Activated CD8-positive, alpha-beta T cell treated with anti-CD3 and anti-CD28 coated beads for 36 hours (primary cell): ENCODE measurements at places on chromosomes 16 and 17.

GRCh38 chr16:411576-412265, 10.0 kb downstream of the DECR2 start:
- DNase-seq: no peak

DNA sequence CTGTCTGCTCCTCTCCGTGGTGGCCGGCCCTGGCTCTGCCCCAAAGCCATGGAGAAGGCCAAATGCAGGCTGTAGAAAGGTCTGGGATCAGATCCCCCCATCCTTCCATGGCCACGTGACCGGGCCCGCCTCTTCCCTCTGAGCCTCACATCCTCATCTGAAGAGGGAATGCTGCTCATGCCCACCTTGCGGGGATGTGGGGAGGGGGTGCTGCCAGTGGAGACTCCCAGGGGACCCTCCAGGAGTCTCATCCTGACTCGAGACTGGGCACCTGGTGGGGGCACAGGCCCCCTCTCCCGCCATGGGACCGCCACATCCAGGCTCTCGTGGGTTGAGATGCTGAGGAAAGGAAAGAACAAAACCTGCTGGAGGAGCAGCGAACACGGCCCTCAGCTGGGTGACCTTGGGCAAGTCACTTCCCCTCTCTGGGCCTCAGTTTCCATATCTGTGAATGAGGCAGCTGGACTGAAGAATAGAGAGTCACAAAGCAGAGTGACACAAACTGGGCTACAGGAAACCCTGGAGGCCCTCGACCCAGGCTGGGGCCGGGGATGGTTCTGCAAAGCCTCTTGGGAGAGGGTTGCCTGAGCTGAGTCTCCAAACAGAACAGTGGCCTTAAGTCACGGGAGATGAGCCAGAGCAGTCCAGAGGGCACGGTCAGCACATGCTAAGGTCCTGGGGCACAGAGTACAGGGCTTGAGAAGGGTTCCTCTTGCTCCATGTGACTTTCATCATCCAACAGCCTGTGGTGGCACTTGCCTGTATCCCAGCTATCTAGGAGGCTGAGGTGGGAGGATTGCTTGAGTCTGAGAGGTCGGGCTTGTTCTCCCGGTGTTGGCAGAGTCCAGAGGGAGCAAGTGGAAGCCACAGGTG, 30.1 kb downstream of the SOCS1 start:
- peak; percentile 47 for DNase-seq

GRCh38 chr16:59459806-59460205, 725.7 kb upstream of the GOT2 start:
- DNase-seq: no peak

DNA sequence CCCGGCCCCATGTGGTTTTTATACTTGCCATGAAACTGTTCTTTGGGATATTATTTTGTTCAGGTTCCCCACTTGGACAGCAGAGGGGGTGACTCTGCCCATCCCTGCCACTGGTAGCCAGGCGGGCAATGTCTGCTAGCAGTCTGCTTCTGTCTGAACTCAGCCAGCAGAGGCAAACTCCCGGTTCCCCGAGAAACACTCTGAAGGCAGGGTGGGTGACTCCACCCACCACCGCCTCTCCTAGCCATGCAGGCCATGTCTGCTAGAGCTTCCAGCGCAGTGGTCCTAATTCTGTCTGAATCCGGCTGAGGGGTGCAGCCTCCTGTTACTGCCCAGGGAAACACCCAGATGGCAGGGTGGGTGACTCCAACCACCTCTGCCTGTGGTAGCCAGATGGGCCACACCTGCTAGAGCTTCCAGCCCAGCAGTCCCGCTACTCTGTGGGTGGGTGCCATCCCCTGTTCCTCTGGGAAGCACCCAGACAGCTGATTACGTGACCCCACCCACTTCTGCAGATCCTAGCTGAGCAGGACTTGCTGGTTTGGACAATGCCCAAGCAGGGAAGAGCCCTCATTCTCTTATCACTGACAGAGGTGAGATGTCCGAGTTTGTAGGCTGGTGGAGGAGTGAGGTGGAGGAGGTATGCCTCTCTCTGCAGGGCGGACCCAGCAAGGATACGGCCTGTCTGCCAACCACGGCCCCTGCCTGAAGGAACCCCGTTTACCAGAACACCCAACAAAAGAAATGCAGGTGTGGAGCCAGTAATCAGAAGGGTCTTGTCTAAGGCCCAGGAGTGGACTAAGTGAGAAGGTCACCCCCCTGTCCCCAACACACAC, 22.4 kb downstream of the NLRP1 start:
- DNase-seq: no peak

DNA sequence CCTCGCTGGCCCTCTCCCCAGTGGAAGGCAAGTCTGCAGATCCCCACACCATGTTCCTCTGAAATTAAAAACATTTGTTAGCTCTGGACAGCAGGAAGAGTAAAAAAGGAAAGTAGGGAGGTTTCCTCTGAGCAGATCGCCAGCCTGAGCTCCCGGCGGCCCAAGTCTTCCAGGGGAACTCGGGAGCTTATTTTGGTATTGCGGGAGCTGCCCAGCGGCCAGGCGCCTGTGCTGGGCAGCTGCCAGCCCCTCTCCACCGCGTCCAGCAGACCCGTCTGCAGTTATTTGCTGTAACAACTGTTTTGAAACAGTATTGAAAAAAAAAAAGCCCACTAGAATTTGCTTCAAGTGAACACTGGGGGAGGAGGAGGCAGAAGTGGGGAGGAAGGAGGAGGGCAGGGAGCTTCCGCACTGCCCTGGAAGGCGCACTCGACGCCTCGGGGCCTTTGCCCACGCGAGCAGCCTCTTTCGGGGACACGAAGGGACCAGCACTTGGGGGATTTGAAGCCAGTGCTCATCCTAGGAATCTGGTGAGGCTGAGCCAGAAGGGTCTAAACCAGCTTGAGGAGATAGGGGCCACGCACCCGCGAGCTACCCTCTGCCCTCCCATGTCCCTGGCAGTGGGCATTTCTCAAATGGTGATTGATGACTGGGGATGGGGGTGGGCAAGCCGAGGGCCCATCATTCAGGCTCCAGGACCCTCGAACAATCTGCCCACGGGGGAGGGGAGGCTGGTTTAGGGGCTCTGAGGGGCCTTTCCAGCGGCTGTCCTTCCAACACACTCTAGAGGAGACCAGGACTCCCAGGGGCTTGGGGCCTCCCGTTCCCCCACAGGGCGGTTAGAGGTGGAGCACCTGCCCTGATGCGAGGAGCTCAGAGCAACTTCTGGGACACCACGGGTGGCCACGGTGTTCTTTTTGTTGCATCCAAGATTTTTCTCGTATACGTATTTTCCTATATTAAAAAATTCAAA, 3.0 kb upstream of the BAHCC1 start:
- DNase-seq: no peak

- DNase-seq: no peak
These were observed 25.3 kb downstream of the SF3B3 start for GRCh38 chr16:70548936-70549335.

- no peak for DNase-seq
These were observed 23.9 kb downstream of the CCDC102A start for GRCh38 chr16:57512296-57513001.

GRCh38 chr16:58644765-58645487, 15.3 kb upstream of the CNOT1 start:
- no peak for DNase-seq

DNA sequence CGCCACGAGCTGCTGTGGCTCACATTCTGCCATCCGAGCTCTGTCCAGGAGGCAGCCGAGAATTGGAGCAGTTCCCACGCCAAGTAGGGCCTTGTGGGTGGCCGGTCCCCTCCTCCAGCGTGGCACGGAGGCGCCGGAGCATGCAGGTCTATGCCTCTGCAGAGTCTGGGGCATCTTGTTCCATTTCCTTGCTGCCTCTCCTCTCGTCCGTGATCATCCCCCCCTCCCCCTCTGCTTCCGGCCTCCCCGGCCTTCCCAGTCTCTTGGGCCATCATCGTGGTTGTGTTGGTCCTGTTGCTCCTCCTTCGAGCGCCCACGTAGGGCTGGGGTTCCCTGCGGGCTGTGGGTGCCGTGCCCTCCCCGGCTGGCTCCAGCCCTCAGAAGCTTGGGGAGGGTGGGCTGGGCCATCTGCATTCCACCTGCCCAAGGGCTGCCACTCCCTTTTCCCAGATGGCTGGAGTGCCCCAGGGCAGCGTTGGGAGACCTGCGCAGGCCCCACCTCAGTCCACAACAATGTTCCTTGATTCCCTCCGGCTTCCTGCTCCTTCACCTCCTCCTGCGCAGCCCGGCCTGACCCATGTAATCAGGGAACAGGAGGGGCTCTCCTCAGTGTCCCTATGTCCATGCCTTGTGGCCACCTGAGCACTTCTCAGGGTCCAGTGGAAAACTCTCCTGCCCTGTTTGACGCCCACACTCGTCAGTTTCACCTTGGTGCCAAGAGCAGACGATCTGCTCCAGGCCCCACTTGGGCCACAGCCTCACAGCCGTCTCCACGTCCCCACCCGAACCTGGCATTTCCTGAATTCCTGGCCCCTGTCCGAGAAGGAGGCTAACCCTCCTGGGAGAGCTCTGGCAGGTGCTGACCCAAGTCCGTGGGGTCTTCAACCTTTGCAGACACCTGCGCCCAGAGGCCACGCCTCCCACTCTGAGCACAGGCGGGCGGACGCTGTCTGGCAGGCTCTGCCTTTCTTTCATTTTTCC, 37.1 kb downstream of the BAIAP2 start:
- DNase-seq: no peak

DNA sequence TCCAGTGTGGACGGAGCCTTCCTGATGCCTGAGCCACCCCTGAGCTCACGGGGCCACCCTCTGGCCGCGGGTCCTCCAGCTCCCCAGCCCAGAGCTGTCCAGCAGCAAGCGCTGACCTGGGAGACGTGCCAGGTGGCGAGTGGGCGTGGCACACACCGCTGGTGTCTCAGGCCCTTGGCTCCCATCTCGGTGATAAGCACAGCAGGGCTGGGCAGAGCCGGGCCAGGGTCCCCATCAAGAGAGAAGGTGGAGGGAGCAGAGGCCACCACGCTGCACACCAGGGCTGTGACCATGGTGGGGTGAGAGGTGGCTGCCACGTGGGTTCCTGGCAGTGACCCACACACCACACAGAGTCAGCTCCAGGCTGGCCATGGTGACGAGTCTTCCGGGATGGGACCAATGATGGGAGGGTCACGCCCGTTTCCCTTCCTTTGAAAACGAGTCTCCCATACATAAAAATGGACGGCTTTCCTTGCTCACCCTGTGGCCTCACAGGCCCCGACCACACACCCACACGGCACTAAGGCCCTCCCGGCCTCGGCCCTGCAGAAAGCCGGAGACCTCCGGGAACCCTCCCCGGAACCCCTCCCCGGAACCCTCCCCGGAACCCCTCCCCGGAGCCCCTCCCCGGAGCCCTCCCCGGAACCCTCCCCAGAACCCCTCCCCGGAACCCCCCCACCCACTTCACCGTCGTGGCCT, 16.8 kb downstream of the UTS2R start:
- no peak for DNase-seq

GRCh38 chr16:56910654-56911539, 21.0 kb upstream of the HERPUD1 start:
- DNase-seq: peak; percentile 37

DNA sequence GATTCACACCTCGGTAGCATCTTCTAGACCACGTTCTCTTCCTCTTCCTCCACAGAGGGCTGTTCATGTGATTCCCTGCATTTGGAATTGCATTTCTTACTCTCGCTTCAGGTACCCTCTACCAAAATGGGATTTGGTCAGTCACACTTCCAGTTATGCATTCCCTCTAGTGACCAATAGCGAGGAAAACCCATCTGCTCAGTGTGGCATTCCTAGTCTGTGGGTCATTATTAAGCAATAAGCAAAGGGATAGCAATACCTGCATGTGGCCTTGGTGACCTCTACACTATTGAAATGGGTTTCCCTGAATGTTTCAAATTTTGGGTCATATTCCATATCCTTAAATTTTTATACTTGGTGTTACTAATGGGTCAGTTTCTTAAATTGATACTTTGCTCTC, 401 bp upstream of the KRTAP4-5 start:
- DNase-seq: no peak

DNA sequence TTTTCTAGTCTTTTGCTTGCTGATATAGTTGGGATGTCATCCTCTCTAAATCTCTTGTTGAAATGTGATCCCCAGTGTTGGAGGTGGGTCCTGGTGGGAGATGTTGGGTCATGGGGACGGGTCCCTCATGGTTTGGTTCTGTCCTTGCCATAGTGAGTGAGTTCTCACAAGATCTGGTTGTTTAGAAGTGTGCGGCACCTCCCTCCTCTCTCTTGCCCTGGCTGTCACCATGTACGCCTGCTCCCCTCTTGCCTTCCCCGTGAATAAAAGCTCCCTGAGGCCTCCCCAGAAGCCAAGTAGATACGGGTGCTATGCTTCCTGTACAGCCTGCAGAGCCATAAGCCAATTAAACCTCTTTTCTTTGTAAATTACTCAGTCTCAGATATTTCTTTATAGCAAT, 15.2 kb downstream of the IL4R start:
- DNase-seq: no peak

GRCh38 chr16:58110571-58111301, 18.4 kb downstream of the CFAP20 start:
- DNase-seq: no peak

DNA sequence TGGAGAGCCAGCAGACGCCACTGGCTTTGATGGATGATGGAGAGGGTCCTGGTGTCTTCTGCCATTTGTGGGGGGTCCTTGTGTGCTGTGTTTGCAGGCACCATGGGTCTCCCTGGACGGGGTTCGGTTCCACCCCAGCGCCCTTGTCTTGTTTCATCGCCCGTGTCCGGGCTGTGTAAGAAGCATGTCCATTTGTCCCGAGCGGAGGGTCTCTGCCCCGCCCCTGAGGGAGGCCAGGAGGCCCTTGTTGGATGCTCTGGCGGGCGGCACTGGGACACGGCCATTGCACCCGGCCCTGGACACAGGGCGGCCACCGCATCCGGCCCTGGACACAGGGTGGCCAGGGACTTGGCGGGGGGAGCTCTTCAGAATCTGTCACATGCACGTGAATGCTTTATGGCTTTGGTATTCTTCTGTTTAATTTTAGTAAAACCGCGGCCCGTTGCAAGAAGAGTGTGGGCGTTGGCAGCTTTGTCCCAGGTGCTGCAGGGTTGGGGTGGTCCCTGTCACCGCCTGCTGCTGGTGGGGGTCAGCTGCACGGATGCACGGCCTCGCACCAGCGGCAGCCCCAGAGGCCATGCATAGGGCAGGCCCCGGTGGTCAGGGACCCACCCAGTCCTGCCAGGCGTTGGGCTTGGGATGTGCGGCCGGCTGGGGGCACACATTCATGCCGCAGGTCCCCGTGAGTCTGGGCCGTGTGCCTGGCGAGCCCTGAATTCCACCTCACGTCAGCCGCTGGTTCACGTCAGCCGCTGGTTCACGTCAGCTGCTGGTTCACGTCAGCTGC, 21.0 kb upstream of the ZNF750 start:
- no peak for DNase-seq
